HuH-7 (cell line): ENCODE measurements at places on chromosomes 7 and 10.

GRCh38 chr7:132575982-132576720, at the start of gene PLXNA4:
TSS of gene PLXNA4 (minus strand) at chr7:132576470. CDS start at chr7:132508693, 67,777 bp downstream.
- DNase-seq: no peak

DNA sequence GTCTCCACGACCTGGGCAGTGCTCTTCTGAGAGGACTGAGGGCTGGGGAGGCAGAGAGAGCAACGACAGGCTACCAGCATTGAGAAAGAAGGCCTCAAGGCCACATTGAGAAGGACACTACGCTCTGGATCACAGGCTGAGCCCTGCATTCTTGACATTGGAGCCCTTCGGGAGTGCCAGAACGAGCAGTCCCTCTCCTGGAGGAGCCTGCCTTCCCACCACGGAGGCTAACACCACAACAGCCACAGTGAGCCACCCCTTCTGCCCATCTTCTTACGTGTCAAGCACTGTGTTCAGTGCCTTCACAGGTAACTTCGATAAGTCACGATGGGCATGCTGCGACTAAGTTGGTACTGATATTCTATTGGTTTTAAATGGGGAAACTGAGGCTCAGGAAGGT, 267.8 kb downstream of the RPS24 start:
- DNase-seq: no peak

DNA sequence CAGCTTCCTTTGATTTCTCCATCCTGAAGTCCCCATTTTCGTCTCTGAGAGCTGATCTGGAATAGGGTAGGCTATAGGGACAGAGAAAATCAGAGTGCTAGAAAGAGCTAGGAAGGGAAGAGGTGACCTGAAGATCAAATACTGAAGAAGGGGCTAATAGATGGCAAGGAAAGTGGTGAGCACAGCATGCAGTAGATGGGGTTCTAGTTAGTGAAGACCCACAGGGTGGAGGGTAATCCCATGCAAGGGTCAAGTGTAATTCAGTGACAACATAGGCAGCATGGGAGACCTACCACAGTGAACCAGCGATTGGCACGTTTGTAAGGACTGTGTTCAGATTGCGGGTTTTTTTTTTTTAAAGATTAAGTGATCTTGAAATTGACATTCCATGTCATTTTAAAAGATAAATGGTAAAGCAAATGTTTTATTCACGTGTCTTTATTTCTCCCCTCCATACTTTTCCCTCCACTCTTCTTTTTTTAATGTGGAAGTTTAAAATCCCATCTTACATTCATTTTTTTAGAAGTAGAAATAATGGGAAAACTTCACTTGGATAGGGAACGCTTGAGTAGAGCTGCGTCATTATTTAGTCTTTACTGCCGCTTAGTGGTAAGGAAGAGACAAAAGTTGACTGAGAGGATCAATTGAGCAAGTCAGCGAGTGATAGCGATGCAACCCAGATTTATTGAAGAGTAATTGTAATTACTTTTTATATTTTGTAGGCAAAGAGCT, 21.0 kb upstream of the ABI1 start:
- DNase-seq: peak; percentile 54

DNA sequence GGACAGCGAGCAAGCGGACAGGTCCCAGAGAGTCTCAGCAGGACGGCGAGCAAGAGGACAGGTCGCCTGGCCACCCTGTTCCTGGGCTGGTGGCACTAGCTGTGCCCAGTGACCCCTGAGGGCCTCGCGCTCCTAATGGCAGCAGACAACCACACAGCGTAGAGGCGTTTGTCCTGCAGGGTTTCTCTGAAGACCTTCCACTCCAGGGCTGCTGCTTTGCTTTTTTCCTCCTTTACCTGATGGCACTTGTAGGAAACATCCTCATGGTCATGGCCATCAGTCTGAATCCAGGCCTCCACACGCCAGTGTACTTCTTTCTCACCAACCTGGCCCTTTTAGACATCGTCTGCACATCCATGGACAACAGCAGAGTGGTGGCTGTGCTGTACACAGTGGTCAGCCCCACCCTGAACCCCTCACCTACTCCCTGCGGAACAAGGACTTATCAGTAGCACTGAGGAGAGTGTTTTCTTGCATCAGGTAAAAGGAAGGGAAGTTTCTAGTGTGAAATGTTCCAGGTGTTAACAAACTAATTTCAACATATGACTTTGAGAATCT, 27.4 kb downstream of the SCART1 start:
- peak; percentile 10 for DNase-seq

- no peak for DNase-seq
Measured at GRCh38 chr10:27391916-27392315, 112.2 kb upstream of the RAB18 start.

DNA sequence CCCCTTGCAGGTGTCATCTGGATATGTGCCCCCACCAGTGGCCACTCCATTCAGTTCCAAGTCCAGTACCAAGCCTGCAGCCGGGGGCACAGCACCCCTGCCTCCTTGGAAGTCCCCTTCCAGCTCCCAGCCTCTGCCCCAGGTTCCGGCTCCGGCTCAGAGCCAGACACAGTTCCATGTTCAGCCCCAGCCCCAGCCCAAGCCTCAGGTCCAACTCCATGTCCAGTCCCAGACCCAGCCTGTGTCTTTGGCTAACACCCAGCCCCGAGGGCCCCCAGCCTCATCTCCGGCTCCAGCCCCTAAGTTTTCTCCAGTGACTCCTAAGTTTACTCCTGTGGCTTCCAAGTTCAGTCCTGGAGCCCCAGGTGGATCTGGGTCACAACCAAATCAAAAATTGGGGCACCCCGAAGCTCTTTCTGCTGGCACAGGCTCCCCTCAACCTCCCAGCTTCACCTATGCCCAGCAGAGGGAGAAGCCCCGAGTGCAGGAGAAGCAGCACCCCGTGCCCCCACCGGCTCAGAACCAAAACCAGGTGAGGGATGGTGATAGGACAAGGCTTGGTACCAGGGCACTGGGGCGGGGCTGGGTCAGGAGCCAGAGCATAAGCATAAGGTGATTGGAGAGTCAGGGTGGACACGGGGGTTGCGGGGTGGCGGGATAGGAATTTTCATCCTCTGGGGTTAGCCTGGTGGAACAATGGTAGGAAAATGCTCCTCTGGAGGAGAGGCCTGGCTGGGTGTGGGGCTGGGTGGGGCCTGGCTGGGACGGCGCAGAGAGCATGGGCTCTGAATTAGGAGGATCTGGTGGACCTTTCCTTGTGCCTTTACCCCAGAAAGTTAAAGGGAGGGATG, 1.9 kb downstream of the ZYX start:
- DNase-seq: no peak

GRCh38 chr10:71604324-71605018, 115.1 kb downstream of the C10orf105 start:
- no peak for DNase-seq

DNA sequence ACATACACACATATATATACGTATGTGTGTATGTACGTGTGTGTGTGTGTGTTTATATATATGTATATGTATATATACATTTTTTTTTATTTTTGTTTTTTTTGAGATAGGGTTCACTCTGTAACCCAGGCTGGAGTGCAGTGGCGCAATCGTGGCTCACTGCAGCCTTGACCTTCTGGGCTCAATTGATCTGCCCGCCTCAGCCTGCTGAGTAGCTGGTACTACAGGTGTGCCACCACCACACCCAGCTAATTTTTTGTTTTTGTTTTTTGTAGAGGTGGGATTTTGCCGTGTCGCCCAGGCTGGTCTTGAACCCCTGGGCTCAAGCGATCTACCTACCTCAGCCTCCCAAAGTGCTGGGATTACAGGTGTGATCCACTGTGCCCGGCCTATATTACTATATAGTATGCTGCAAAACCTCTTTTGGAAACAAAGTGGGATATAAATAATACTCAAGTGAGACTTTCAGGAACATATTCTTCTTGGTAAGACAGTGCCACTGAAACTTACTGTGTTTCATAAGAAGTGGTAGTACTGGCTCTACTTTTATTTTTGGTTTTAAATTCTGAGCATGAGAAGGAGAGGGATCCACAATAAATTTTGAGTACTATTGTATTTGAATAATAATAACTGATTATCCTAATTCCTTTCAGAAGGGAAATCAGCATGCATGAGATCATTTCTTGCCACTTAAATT, 51.0 kb downstream of the MLLT10 start:
- DNase-seq: no peak

DNA sequence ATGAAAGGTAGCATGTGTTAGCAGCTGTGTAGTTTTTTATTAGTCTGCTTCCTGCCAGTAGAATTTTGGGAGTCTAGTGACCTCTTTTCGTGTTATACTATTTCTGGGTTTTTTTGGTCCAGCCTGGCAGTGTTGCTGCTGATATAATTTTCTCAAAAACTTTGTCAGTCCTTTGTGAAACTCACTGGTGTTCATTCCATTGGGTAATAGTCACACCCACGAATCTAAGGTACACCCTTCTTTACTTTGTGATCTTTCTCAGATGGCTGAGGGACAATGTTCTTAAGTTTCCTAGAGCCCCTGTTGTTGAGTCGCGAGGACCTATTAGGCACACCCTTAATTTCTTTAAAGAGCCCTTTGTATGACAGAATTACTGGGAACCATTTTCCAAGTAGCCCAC, 52.3 kb downstream of the TPST1 start:
- no peak for DNase-seq

GRCh38 chr7:149126662-149127266, 640 bp upstream of the ZNF425 start:
- peak; percentile 64 for DNase-seq

- DNase-seq: no peak
Measured at GRCh38 chr10:125206623-125207022, 46.3 kb upstream of the CTBP2 start.

GRCh38 chr10:42989481-42989921, 87.4 kb upstream of the RET start:
- DNase-seq: no peak

- no peak for DNase-seq
Measured at GRCh38 chr7:44647981-44648714, 41.7 kb downstream of the OGDH start.

DNA sequence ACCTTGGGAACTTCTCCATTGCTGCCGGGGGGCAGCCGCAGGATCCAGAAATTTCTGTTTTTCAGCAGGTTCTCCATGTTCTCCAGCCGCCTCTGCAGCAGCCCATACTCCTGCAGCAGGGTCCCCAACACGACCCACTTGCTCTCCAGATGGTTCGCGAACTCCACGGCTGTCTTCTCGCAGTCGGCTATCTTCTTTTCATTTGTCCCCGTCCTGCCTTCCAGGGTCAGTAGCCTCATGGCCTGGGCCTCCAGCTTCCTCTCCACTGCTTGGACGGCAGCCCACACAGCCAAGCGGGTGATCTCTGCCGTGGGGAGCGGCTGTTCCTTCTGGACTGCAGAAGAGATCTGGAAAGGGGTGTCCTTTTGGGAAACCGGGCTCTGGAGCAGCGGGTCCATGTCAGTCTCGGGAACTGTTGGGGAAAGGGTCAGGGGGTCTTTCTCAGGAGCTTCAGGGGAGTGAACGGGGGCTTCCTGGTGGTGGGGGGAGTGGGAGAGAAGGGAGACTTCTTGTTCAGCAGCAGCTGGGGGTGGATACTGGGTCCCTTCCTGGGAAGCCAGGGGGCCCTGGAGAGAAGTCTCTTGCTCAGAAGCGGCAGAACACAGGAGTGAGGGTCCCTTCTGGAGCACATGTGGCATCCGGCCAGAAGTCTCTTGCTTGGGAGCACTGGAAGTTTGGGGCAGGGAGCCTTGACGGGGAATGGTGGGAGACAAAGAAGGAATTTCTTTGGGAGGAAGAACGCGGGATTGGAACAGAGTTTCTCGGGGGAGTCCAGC, 5.5 kb downstream of the ZNF777 start:
- DNase-seq: no peak

- peak; percentile 25 for DNase-seq
Measured at GRCh38 chr7:142301923-142302550, 44.2 kb upstream of the PRSS58 start.

DNA sequence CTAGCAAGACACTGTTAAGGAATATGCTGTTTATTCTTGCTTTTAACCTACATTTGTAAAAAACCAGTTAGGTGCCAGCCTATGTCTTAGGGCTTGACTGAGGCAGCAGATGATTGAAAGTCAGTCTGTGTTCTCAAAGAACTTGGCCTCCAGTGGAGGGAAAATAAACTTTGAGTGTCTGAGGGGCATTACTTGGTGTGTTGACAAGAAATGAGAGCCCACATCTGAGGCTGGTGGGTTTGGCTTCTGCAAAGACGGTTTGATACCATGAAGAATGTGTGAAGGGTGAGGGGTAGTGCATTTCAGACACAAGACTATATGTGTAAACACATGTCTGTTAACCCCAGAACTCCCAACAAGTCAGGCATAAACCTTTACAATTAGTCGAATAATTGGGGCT, 28.5 kb downstream of the CCSER2 start:
- DNase-seq: no peak

DNA sequence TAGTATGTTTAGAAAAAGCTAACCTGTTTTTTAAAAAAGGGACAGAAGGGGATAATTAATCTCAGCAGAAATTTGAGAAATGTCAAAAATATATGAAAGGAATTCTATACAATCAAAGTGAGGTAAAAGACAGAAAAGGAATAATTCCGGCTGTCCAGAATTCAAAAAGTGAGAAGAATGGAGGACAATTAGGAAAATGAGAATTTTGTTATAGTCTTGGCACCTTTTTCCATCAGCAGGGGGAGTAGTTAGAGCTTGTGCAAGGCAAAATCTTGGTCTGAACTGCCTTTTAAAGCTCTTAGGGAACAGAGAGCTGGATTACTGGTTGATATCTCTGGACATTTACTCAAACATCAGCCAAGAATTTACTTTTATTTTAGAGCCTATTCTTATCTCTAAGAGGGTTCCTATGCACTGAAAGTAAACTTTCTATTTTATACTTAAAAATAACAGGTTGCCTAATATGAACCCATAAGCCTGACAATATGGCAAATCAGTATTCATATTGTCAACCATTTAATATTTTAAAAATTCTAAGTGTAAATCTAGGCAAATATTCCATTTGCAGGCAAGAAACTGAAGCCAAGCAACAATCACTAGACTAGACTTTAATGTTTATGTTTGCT, 185.6 kb downstream of the ANK3 start:
- DNase-seq: peak; percentile 9

DNA sequence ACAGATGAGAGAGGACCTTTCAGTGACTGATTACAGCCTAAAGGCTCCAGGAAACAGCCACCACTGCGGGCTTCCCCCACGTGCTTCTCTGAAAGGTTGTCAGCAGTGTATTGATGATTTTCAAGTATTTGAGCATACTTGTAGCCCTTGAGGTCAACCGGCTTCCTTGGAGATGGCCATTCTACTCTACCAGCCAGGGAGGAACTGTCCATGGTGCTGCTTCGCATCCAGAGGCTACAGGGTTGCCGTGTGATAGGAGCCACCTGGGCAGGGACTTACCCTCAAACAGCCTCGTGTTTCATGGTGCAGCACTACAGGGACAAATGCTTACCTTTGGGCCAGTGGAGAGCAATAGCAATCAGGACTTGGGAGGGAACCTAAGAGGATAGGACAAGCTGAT, 179.5 kb downstream of the DPP6 start:
- DNase-seq: peak; percentile 4
